ENCODE measurements at places on chromosomes 1 and 21.

DNA sequence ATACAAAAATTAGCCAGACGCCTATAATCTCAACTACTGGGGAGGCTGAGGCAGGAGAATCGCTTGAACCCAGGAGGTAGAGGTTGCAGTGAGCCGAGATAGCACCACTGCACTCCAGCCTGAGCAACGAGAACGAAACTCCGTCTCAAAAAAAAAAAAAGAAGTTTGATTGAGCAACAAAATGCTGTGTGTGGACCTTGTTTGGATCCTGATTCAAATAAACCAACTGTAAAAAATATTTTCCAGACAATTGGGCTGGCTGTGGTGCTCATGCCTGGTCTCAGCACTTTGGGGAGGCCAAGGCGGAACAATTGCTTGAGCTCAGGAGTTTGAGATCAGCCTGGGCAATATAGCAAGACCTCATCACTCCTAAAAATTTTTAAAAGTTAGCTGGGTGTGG lies 16.8 kb downstream of the PTAFR start:
- no peak for DNase-seq

- DNase-seq, result no peak
Observed at GRCh38 chr1:118132000-118132399, 53.0 kb downstream of the SPAG17 start.

GRCh38 chr1:212257157-212257556 lies 28.1 kb upstream of the PPP2R5A start:
- DNase-seq, result no peak

DNA sequence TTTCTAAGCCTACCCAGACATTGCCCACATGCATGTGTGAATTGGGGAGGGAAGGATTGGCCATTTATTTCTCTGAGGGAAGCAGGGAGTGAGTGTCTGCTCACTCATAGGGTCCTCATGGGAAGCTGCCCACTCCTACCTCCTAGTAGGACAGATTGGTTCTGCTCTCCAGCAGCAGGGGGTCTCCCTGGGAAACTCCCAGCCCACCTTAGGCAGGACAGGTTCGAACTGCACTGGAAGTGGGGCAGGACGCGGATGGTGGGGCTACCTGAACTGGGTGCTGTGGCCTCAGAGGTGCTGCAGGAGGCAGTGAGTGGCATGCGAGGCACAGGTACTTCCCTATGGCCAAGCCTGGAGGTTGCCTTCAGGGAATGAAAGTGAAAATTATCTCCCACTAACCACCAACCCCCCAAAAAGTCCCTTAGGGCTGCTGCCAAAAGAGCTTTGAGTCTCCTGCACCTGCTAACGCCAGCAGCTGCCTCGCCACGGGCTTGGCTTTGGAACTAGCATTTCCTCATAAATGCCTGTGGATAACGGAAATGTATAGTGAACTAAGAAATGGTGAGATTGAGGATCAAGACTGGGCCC lies 157.0 kb upstream of the COA6 start:
- DNase-seq, result no peak

- no peak for DNase-seq
Observed at GRCh38 chr1:56258371-56258770, 321.0 kb downstream of the PLPP3 start.

GRCh38 chr1:194295685-194296084 lies 1109.3 kb upstream of the B3GALT2 start:
- no peak for DNase-seq

DNA sequence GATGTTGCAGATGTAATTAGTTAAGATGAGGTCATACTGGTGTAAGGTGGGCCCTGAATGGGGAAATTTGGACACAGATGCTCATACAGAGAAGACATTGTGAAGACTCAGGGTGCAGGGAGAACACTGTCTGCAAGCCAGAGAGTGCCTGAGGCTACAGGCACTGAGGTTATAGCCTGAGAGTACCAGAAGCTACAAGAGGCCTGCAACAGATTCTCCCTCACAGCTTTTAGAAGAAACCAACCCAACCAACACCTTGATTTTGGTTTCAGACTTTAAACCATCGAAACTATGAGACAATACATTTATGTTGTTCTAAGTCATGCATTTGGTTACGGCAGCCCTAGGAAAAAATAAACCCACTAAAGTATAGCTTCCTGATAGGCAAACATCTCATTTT lies 321.7 kb upstream of the USP25 start:
- no peak for DNase-seq

- no peak for DNase-seq
Observed at GRCh38 chr1:209238356-209238755, 345.2 kb upstream of the CAMK1G start.

GRCh38 chr1:219120624-219121544 lies 52.8 kb upstream of the LYPLAL1 start:
- DNase-seq, result no peak

DNA sequence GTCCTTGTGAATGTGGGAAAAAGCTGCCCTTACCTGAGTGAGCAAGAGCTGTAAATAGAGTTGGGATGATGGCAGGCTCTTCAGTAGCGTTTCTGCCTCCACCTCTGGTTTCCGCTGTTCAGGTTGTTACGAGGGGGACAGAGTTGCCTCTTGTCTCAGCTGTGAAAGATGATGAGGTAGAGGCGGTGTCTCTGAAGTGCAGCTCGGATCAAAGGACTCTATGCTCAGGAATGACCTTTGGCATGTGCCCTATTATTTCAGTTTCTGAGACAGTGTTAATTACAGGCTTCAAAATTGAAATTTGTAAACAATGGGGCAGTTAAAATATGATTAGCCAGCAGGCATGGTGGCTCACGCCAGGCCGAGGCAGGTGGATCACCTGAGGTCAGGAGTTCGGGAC lies 70.3 kb downstream of the VPS26C start:
- DNase-seq, result no peak

GRCh38 chr1:11714831-11715575 lies 20.9 kb upstream of the AGTRAP start:
- DNase-seq, result no peak

DNA sequence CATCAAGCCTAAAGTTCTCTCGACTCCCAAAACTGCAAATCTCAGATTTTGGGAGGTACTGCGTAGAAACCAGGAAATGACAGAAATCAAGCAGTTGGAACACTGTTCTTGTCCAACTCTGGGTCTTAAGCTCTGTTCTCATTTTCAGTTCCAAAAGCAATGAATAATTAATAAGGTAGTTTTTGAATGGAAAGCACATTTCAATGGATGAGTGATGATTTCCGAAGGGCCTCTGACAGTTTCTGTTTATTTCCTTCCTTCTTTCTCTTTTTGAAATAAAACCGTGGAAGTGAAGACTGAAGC lies 20.9 kb upstream of the TARBP1 start:
- no peak for DNase-seq

GRCh38 chr1:93989601-93990000 lies 80.4 kb upstream of the GCLM start:
- DNase-seq, result no peak

- no peak for DNase-seq
Observed at GRCh38 chr1:88646476-88647248, 37.4 kb upstream of the PKN2 start.

GRCh38 chr1:44714944-44715571 lies 15.9 kb downstream of the RNU5D-1 start:
- peak; percentile 72 for DNase-seq

- DNase-seq, result no peak
Observed at GRCh38 chr1:47842228-47842919, 154.8 kb downstream of the TRABD2B start.

DNA sequence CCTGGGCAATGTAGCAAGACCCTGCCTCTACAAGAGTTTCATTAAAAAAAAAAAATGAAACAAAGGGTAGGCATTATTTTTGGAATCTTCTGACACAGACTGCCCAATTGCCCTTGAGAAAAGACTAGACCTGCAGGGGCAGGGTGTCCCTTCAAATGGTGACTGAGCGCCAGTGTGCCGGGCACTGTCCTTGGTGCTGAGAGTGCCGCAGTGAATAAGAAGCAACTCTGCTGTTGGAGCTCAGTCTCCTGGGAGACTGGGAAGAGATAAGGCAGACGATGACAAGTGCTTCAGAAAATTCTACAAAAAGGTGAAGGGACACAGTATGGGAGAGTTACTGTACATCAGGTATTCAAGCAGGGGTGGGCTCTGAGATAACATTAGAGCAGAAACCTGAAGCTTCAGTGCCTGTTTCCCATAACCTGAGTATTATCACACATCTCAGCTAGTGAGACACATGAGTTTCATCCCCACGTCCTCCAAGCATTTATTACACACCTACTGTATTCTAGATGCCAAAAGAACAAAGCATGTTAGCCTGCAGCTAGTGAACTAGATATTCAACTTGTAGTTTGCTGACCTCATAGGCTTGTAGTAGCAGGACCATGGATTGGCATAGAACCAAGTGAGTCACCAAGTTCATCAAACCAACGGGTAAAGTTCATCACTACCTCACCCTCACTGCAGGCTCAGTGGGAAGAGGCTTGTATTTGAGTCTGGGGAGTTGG lies 18.4 kb upstream of the RPL11 start:
- DNase-seq, result peak; percentile 51

GRCh38 chr1:179598631-179599030 lies 7.0 kb downstream of the TDRD5 start:
- no peak for DNase-seq

DNA sequence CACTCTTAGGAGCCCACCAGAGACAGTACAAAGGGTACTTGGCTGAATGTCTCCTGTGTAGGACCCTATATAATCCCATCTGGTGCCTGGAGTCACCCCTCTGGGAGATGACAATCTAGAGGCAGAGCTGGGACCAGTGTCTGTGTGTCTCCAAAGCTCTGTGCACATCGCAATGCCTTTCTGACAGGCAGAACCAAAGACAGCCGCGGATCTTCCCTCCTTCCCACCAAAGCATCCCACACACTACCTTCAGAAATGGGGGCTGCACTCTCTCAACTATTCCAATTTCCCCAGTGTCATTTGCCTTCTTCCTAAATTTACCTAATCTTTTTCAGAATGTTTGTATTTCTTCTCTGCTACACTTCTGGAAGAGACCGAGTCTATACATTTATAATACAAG lies 12.0 kb downstream of the PGBD5 start:
- DNase-seq, result no peak

DNA sequence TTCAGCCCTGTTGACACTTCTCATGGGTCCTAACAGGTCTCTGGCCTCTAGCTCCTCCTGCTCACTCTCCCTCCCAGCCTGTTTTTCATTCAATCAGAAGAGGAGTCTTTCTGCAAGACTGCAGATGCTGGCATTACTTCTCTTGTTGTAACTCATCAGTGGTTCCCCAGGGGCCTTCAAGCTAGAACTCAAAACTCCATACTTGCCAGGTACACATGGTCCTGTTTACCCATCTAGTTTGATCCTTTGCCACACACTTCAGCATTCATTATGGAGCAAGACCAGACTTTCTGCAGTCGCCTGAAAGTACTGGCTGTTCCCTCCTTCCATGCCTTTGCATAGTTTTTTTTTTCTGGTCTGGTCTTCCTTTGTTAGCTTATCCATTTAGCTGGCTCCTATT lies 47.9 kb downstream of the SERBP1 start:
- no peak for DNase-seq

DNA sequence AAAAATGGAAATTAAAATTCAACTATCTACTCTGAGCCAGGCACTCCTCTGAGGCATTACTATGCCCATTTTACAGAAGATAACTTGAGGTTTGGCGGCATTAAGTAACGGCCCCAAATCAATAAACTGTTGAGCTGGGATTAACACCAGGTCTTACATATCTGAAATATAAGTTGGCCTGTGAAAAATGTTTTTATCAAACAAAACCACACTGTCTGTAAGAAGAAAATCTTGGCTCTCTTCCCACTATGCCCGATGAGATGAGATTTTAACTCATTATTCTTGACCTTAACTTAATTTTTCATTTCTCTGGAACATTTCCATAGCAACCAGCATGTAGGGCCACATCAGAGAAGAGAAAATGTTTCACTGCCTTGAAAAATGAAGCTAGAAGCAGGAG lies 21.8 kb downstream of the RC3H1 start:
- no peak for DNase-seq

- no peak for DNase-seq
Observed at GRCh38 chr1:85351202-85351828, 74.9 kb upstream of the BCL10 start.

DNA sequence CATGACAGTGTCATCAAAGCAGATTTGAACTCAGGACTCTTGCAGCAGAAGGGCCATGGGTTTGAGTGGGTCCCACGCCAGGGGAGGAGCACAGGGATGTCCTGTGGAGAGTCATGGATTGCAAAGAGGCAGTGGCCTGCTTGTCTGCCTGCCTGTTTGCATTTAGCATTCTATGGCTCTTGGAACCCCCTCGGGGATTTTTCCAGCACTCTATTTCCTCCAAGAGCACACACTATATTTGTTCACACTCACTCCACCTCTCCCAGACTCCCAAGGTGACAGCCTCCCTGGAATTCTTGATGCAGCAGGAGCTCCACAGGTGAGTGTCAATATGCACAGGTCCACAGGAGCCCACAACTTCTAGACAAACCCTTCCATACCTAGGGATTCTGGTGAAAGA lies 73.1 kb upstream of the LRRN2 start:
- DNase-seq, result no peak

GRCh38 chr1:9613625-9614299 lies 25.1 kb downstream of the TMEM201 start:
- no peak for DNase-seq

DNA sequence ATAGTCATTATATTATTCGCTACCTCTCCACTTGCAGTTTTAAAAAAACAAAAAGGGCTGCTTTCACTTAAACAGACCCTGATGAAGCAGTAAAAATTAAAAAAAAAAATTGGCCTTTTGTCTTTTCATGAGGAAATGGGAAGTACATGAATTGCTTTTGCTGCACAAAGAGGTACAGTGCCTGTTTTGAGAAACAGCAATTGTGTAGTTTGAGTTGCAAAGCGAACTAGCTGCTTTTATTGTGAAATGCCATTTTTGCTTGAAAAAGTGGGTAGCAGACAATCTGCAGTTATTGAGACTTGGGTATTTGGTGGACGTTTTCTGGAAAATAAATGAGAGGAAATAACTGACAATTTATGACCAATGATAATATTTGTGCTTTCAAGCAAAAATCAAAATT lies 7.0 kb downstream of the DIP2A start:
- DNase-seq, result no peak

- DNase-seq, result no peak
Observed at GRCh38 chr1:221286399-221286798, 407.2 kb downstream of the HLX start.

DNA sequence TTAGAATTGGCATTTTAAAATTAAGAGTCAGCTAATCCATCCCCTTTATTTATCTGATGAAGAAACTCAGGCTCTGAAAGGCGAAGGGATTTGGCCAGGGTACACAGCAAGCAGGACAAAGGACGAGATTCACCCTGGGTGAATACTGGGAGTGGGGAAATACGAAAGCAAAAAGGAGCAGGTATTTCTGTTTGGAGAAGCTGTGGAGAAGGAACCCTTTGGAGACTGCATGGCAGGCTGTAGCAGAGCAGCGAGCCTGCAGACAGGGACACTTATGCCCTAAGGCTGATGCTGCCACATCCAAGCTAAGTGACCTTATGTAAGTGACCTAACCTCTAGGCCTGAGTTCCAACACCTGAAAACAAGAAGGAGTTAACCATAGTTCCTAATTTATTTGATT lies 207.2 kb upstream of the C1orf87 start:
- DNase-seq, result no peak

DNA sequence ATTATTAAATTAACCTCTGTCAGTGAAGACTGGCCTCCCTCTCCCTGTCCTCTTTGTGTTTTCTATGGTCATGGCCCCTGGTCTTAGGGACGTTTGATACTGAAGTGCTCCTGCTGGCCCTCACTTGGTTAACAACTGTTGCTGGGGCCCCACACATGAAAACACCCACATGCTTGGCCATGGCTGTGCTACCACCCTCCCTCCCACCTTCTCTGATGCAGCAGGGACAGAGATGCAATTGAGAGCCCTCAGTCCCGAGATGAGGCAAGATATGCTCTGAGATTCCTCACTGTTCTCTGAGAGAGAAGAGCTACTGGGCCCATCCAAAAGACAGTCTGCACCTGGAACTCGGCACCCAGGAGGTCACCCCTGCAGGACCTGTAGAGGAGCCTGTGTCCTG lies 33.3 kb downstream of the NCMAP start:
- DNase-seq, result no peak

Data from stimulated activated CD8-positive, alpha-beta memory T cell treated with anti-CD3 and anti-CD28 coated beads, Interleukin-4, amount 100 ng/mL, for 48 hours (primary cell).